ENCODE measurements at places on chromosomes 3 and 15.

DNA sequence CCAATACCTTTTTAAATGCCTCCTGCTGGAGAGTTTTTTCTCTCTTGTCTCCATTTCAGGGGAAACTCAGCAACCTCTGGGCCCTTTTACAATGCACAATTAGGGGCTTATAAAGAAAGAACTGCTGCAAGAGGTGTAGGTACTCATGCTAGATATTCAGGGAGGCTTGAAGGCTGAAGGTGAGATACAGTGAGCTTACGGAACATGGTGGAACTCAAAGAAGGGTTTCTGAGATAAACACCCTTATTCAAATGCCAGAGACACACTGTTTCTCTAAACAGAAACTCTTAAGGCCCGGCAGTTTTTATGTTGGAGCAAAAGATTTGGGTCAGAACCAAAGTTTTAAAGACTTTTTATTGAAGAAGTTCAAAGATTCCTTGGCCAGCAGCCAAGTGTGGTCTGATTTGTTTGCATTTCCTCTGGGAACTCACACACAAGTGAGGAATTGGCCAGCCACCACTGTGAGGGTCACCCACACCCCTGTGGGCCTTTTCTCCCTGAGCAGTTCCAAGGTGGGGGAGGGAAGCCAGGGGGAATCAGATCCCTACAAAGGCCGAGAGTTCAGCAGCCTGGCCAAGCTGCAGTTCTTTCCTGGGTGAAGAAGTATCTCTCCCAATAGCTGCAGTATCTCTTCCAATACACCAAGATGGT lies 47.8 kb downstream of the TNFAIP8L3 start:
- DNase-seq: no peak

GRCh38 chr3:138412821-138413551 lies 21.4 kb upstream of the ESYT3 start:
- DNase-seq: no peak

GRCh38 chr15:35907511-35907910 lies 361.5 kb upstream of the DPH6 start:
- DNase-seq: no peak

DNA sequence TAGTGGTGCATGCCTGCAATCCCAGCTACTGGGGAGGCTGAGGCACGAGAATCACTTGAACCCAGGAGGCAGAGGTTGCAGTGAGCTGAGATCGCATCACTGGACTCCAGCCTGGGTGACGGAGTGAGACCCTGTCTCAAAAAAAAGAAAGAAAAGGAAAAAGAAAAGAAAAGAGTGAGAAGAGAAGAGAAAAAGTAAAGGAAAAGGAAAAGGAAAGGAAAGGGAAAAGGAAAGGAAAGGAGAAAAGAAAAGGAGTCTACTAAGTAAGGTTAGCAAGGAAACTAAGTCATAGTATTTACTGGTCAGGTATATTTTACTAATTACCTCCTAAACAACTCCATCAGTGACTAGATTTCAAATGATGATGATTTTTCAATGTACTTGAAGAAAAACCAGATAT lies 198.3 kb downstream of the VPS13C start:
- no peak for DNase-seq

GRCh38 chr3:195856410-195857084 lies 44.8 kb upstream of the MUC4 start:
- no peak for DNase-seq

DNA sequence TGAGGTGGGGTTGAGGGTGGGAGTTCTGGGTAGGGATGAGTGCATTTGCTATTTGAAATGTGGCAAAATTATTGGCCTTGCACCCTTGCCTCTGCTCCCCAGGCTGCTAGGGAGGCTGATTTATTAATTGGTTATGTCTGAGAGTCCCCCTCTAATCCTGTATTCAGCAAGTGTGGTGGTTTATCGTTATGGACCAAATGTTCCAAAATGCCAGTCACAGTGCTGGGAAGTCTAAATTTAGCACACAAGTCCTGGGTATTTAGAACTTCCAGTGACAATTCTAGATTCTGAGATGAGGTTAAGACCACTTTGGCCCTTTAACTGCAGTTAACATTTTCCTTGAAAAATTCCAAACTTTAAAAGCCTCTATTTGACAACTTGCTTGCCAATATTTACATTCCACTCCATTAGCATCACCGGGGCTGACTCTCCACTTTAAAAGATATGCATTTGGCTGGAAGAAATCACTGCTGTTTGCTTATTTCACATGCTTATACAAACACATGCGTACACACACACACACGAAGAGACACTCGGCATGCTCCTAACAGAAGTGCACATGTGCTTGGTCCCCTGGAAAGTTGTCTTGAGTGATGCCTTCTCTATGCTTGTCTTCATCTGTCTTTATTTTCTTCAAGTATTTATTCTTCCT lies 247.7 kb downstream of the IL20RB start:
- no peak for DNase-seq

GRCh38 chr15:77622934-77623754 lies 9.6 kb downstream of the LINGO1 start:
- no peak for DNase-seq

DNA sequence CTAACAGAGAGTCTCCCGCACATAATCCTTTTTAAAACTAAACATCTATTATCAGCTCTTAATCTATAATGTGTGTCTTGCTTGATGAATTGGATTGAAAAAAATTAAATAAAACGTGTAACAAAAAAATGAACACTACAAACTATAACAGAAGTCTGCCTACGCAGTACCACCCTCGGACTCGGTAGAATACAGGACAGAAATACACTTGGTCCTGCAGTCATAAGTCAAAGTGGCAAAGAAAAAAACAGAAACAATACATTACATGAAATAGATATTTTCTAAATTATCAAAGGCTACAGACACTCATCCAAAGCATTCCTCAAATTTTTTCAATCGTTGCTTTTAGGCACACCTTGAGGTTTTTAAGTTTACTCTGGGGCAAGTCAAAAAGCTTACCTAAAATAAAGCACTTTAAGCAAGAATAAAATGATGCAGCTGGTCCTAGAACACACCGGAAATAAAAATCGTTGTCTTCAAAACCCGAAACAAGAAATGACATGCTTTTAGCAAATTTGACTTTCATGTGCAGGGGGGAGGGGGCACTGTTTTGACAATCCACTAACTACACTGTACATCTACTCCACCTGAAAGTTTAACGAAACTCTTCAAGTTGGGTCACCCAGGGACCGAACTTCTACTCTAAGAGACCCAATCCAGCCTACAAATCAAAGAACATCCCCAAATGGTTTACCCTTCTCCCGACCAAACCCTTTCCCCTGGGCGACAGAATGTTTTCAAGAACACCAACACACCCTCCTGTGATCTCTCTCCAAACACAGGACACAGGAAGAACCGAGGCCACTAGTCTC lies 1.3 kb downstream of the ADAM10 start:
- DNase-seq: no peak

DNA sequence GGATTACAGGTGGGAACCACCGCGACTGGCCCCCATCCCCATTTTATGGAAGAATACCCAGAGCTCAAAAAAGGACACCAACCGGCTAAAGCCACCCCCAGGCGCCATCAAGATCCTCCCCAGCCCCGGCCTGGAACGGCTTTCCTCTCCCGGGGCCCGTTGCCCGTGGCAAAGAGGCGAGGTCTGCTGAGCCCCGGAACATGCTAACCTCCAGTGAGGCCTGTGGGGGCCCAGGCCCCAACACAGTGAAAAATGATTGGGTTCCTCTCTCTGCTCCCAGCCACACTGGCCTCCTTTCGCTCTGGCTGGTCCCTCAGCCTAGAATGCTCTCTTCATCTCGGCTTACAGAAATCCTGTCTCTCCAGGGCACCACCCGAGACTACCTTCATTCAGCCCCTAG lies 46.5 kb upstream of the SMAD6 start:
- no peak for DNase-seq

DNA sequence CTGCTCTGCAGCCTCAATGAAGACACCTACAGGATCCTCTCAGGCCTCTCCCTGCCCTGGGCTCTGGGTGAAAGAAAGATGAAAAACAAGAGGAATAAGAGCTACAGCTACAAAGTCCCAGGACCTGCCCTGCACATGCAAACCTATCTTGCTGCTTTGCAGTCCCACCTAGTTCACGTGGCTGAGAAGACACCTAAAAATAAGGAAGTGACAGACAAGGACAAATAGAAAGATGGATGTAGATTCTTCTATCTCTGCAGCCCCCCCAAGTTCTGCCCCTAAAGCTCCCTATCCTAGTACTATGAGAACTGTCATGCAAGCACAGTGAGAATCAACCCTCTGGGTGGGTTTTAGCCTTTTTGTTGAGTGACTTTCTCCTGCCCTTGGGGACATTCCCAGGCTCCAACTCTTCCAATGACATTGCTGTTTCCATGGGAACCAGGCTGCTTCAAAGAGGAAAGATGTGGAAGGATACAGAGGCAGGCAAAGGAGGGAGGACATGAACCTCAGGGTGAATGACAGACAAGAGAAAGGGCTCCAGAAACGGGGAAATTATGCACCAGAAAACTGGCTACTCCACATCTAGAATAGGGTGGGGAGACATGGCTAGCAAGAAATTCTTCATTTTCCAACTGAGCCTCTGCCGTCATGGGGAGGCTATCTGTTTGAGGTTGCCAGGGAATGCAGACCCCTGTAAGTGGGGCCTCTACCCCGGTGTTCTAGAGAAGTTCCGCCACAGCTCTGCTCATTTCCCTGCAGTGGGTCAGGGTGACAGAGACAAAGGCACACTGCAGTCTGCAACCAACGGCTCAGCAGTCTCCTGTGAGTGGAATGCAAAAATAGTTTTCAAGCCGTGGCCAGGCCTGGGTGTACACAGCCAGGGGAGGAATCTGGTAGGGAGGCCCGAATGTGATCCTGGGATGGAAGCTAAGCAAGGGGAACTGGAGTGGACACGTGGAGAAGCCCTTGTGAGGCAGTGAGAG lies 5.2 kb downstream of the CSPG5 start:
- no peak for DNase-seq

- DNase-seq: no peak
Observed at GRCh38 chr3:132285620-132285945, 31.6 kb upstream of the ACP3 start.

GRCh38 chr15:61256231-61256630 lies 27.1 kb upstream of the RORA start:
- DNase-seq: no peak

DNA sequence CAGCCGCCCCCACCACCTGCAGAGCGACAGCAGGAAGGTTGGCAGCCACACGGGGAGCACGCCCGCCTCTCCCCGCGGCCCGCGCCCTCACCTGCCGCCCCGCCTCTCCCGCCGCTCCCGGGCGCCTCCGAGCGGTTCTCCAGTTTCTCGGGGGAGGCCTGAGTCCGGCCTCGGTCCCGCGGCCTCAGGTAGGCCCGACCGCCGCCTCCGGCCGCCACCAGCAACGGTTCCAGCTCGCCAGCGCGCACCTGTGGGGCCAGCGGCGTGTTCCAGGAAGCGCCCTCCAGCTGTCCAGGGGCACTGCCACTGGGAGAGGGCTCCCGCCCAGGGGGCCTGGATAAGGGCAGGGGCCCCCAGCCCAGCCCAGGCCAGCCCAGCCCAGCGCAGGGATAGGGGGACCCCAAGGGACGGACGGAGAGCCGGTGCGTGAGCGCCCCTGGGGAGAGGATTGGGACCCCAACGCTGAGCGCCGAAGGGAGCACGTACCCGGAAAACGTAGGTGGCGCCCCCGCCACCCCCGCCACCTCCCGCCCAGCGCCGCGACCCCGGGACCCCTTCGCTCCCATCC lies 2.2 kb downstream of the LTK start:
- no peak for DNase-seq

DNA sequence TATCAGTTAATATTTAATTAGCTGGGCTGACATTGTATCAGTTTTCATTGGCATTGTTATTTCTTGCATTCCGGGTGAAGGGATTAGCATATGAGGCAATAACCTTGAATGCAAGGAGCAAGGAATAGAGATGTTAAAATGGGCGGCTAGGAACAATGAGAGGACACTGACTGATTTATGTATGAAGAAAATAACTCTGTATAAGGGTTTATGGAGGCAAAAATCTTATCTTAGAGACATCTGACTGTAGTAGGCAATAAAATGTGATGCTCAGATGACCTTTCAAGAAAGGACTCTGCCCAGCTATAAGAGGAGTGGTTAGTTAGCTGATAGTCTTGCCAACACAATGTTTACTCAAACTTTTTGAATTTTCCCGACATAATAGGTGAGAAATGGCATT lies 158.3 kb downstream of the EFHB start:
- no peak for DNase-seq

GRCh38 chr3:172311217-172311616 lies 137.0 kb downstream of the GHSR start:
- no peak for DNase-seq

GRCh38 chr3:124282751-124283651 lies 291.1 kb upstream of the ROPN1 start:
- no peak for DNase-seq

DNA sequence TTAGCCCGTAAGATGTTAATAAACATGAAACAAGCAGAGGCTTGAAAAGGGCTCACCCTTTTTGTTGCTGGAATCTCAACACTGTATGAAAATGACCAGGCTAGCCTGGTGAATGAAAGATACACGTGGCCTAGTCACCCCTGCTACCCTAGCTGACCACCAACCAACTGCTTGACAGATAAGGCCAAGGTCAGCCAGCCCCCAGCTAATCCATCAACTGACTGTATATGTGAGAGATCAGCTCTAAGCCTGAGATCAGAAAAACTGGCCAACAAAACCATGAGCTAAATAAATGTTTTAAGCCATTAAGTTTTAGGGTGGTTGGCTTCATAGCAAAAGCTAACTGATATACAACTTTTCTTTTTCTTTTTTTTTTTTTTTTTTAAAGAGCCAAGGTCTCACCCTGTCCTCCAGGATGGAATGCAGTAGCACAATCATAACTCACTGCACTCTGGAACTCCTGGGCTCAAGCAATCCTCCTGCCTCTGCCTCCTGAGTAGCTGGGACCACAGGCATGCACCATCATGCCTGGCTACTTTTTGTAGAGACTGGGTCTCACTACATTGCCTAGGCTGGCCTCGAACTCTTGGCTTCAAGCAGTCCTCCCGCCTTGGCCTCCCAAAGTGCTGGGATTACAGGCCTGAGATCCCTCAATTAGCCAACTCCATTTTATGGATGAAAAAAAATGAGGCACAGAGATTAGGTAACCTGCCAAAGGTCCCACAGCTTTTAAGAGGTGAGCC lies 34.6 kb downstream of the SH3BP5 start:
- no peak for DNase-seq
